Aorta (tissue), 5 donors: ENCODE measurements at places on chromosomes 16 and 17. TPM values are rescaled to one million over a fixed set of nuclear protein-coding genes. Genes with fewer than 3 reads are reported as not detected.

DNA sequence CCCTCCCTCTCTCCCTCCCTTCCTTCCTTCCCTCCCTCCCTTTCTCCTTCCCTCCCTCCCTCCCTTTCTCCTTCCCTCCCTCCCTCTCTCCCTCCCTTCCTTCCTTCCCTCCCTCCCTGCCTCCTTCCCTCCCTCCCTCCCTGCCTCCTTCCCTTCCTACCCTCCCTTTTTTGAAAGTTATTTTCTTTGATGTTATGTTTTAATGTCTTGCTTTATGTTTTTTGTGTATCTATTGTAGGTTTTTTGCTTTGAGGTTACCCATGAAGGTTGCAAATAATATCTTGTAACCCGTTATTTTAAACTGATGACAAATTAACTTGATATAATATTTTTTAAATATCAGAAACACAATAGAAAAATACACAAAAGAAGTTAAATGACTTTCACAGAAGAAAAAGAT lies 96.2 kb downstream of the SSH2 start:
- DNase-seq: no peak

Gene CD300A
- 10.4 TPM for total RNA-seq

Gene KRT40
- not detected for total RNA-seq

Gene KRT34
- total RNA-seq: not detected

Gene TBC1D3H
- total RNA-seq: not detected

DNA sequence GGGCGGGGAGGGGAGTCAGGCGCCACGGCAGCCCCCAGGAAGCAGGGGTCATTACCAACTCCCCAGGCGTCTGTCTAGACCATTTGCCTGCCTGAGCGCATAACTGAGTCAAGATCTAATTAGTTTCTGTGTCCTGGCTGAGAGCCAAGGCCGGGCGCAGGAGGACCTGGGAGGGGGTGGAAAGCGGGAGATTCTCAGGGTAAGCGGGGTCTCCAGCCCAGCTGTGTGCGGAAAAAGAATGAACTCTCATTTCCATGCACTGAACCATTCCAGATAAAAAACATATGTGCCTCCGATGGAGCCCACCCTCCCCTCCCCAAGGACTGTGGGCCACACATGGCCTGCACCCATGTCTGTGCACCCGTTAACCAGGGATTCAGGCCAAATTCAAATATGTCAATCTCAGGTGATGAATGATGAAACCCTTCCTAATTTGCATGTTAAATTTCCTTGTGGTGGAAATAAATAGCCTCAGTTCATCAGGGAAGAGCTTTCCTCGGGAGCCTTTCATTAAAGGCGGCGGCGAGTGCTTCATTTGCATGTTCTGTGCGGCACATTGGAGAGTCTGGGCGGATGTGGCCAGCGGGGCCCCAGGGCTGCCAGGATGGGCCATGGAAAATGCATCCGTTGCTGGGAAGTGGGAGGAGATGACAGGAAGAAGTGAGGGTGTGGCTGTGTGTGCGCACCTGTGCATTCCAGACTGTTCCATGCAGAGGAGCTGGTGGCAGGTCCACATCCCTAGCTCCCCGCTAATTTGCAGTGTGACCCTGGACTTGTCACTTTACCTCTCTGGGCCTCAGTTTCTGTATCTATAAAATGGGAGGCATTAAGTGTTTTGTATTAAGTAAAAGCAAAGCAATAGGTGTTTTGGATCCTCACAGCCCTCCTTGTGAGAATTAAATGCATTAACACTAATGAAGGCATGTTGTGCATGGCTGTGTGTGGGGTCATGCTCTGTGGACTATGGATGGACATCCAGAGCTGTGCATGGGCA lies 151.1 kb downstream of the SDK2 start:
- DNase-seq: no peak
